ENCODE measurements at places on chromosomes 3 and 15. TPM values are rescaled to one million over a fixed set of nuclear protein-coding genes. Genes with fewer than 3 reads are reported as not detected.

ABHD6 gene
- total RNA-seq = 11.1 TPM

KBTBD8 gene
- 2.9 TPM for total RNA-seq

GOLGA6L7 gene
- total RNA-seq = not detected

STRIT1 gene
- not detected for total RNA-seq

PRKCD gene
- total RNA-seq = 1.8 TPM

PLOD2 gene
- total RNA-seq = 1,580 TPM

PLXNB1 gene
- total RNA-seq = 33.6 TPM

LRRK1 gene
- total RNA-seq = 20.8 TPM

ALG1L2 gene
- 0.55 TPM for total RNA-seq

NR2E3 gene
- under 0.01 TPM for total RNA-seq

CACNA1D gene
- not detected for total RNA-seq

ABHD17C gene
- total RNA-seq = 3.0 TPM

RBP2 gene
- total RNA-seq = not detected

TFDP2 gene
- 16.9 TPM for total RNA-seq

STOML1 gene
- total RNA-seq = 14.6 TPM

CCR8 gene
- total RNA-seq = not detected

UBAP1L gene
- total RNA-seq = 2.8 TPM

KNG1 gene
- not detected for total RNA-seq

SLC15A2 gene
- total RNA-seq = 0.59 TPM

ZNF654 gene
- total RNA-seq = 30.7 TPM

DPPA4 gene
- total RNA-seq = not detected
